ENCODE measurements at places on chromosomes 11 and 22.

GRCh38 chr11:33976495-33977199 is 74.9 kb upstream of the CAPRIN1 start:
- peak; percentile 41 for DNase-seq

DNA sequence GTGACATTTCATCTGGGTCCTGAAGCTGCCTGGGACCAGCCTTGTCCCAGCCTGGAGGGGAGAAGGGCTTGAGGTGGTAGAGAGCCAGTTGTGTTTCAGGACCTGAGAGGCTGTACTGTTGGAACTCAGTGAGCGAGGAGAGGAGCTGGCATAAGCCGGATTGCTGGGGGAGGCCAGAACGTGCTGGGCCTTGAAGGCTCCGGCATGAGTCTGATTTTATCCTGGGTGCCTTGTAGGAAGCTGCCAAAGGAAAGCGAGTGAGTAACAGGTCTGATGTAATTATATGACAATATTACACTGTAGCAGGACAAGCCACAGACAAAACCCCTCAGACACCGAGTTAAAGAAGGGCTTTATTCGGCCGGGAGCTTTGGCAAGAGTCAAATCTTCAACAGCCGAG is 17.2 kb downstream of the AP2A2 start:
- DNase-seq, result no peak

DNA sequence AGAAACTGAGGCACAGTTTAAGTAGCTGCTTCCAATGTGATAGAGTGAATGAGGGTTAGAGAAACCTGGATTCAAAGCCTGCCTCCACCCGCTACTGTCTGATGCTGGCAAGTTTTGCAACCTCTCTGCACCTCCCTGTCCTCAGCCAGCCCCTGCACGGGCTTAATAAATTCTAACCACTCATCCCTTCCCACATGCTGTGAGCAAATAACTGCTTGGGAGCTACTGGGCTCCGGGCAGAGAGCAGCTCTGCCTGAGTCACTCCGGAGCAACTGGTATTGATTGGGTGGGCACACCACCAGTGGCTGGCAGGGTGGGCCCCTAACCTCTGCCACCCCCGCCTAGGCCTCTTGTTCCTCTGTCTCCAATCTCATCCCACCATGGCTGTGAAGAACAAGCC is 104.3 kb upstream of the SYT13 start:
- DNase-seq, result no peak

DNA sequence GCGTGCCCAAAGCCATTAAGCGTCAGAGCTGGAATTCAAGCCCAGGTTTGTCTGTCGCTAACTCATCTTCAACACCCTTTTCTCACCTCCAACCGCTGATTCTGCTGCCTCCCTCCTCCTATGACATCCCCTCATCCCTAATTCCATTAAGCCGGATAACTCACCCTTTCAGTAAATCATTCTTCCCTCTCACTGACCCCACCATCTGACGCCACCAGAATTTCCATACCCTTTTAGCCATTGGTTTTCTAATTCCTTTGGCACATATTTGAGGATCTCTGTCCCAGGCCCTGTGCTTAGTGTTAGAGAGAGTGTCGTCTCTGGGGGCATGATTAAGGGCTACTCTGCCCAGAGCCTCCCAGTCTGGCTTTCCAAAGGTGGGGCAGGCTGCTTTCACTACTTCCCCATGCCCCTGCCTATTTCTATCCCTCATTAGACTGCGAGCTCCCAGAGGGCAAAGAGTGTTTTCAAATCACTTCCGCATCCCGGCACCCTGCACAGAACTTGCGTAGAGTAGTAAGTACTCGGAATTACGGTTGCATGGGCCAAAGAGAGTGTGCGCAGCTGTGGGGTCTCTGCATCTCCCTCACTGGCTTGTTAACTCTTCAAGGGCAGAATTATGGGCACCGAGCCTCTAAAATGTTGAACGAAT is 3.9 kb downstream of the KLHL35 start:
- no peak for DNase-seq

DNA sequence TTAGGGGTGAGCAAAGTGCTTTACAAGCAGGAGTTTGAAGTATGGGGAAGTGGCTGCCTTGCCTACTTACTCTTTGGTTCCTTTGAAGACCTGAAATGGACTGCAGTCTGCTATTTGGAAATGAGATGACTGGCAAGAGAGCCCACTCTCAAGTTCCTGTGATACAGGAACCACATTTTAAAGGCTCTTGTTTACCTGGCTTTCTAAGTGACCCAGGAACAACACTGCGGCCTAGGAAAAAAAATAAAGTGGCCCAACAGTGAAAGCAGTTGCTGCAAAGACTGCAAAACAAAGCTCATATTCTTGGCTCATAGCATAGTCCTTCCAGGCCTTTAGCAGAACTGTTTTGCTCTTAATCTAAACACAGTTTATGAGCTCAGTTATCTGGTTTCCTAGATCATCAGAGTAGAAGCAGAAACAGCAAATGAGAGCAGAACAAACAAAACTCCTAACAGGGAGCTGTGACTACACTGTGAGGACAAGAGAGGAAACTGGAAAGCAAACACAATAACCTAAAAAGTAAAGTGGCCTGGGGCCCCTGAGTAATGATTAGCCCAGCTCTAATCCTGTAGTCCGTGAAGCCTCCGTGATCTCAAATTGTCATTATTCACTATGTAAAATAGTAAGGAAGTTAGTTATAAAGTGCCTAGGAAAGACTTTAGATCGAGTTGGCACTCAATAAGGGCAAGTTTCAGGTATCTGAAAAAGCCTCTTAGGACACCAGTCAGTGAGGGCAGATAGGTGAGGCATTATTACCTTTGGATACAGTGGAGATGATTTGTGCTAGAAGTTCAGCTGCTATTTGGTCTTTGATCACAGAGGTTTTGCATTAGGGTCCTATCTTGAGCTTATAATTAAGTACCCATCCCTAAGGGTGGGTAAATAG is 11.5 kb downstream of the CCDC117 start:
- no peak for DNase-seq

DNA sequence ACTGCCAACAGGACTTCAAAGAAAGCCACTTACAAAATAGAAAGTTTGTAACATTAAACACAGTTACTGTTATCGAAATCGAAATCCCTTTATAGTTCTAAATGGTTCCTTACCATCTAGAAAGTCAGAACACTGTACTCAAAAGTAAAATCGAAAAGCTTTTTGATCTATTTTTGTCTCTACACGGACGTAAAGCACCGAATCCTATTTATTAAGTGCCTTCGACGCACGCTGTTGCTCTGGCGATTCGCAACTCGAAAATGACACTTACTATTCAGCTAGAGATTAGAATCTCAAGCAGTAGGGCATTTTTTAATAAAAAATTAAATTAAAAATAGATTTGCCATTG is 78.3 kb downstream of the LARGE1 start:
- no peak for DNase-seq

- no peak for DNase-seq
Measured at GRCh38 chr22:22818861-22819855, 68.5 kb upstream of the IGLL5 start.

DNA sequence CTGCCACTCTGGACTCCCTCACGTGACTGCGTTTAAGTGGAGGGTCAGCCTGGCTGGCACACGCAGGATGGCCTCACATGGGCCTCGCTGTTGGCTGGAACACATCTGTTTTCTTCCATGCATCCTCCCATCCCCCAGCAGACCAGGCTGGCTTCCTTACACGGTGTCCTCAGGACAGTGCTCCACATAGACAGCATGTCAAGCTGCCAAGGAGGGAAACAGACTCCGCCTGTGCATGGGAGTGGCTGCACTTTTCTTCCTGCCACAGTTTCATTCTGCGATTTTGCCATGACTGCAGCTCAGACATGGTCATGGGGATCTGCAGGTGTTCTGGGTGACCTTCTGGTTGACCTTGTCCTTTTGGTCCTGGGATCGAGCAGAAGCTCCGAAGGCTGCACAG is 344.2 kb downstream of the SHANK2 start:
- no peak for DNase-seq

DNA sequence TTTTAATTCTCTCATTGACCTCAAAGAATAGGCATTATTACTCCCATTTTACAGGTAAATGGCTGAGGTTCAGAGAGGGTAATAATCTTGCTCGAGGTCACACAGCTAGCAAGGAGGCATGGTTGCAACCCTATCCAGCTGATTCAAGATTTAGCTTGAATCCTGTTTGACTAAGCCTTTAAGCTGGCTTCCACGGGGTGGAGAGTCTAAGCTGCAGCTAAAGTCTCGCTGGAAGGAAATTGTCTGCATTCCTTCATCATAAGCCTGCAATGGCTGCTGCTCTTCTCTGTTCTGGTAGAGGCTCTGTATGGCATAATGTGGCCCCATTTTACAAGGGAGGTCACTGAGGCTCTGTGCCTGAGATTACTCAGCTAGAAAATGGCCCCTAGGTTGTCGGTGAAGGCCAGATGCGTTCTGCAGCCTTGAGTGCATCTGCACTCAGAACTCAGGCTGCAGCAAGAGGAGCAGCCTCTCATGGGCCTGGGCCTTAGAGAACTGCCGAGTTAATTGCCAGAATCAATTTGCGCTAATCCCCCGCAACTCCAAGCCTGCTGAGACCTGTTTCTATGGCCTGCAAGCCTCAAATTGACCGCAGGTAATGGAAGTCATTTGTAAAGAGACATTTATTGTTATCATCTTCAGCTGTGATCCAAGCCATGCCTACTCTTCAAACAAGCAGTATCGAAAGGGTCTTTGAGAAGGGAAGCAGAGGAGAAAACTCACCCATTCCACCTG is 44.1 kb upstream of the SEZ6L start:
- no peak for DNase-seq

DNA sequence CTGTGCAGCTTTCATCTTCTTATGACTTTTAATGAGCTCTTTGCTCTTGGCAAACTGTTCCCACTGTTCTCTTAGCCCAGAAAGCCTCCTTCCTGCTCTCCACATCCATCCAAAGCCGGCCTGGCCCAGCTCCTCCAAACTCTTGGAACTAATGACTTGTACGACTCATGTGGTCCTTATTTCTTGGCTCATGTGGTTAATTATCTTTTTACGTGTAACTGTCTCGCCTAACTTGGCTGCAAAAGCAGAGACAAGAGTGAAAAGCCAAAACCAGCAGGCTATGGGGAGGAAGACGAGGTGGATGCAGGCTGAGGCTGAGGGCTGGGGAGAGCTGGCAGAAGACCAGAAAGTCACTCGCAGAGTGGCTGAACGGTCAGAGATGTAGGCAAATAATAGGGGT is 5.5 kb downstream of the CSNK2A3 start:
- DNase-seq, result no peak

GRCh38 chr22:19823191-19823901 is 31.3 kb downstream of the GNB1L start:
- DNase-seq, result no peak

DNA sequence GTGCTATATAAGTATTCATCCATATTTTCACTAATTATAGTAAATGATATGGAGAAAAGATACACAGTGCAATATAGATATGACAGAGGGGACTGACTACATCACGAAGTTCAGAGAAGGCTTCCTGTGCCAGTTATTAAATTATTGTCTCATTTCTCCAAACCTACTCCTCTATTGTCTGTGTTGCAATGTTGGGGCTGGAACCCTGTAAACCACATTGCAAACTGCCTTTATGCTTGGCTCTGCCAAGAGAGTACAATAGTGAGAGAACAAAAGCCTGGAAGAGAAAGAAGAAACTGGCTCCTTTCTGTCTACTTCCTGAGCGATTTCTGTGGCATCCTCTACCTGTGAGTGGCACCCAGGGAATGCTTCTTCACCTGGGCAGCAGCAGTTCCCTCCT is 46.4 kb downstream of the ME3 start:
- no peak for DNase-seq

DNA sequence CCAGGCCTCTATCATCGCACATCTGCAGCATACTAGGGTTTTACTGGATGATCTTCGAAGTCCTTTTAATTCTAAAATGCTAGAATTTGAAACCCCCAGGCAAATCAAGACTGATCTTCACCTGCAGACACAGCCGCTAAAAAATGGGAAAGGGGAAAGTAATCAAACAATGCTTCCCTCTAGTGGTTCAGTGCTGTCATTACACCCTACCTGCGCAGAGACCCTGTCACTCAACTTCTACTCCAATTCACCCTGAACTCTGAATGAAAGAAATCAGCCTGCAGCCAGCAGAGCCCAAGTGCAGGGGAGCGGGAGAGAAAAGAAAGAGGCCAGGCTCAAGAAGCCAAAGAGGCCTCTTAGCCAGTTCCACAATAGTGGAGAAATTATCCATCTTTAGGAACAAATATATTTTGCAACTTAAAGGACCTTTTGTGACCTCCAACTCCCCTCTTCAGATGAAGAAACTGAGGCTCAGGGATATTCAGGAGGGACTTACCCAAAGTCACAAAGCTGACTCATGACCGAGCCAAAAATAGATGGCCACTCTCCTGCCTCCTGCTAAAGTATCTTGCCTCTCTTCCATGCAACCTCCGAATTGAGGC is 33.0 kb downstream of the SERGEF start:
- no peak for DNase-seq

DNA sequence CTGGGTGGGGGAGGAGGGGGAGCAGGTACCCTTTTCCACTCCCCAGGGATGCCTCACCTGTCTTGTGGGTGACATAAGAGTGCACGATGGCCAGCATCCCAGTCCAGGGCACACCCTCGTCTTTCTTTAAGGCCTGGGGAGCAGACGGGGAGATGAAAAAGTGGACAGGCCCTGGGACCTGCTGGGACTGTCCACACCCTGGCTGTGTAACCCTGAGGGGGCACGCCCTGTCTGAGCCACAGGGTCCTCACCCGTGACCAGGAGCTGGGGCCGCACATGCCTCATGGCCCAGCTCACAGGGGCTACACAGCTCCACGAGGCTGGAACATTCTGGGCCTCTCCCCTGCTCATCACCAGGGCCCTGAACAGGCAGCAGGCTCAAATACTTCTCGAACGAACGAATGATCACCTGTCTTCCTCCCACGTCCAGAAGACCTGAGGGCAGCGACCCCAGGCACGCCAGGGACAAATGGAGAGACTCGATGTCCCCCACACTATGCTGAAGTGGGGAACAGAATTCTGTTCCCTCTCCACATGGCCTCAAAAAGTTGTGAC is 123.9 kb downstream of the PHF21B start:
- no peak for DNase-seq

DNA sequence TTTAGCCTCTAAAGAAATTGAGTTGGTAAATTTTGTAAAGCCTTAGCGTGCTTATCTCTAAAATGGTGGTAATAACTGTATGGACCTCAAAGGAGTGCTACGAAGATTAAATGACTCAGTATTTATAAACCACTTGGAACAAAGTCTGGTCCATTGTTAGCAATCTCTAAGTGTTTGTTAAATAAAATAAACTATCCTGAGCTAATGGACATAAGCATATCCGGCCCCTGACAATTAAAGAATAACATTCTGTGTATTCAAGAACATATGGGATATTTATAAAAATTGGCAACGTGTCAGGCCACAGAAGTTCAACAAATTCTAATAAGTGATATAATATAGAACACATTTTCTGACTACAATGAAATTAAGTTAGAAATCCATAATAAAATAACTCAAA is 71.0 kb downstream of the MYEOV start:
- no peak for DNase-seq

GRCh38 chr11:92154110-92154509 is 70.5 kb upstream of the FAT3 start:
- DNase-seq, result no peak
